ENCODE measurements at places on chromosomes 4 and X.

- DNase-seq = no peak
Measured at GRCh38 chr4:8922481-8922880, 50.8 kb upstream of the HMX1 start.

DNA sequence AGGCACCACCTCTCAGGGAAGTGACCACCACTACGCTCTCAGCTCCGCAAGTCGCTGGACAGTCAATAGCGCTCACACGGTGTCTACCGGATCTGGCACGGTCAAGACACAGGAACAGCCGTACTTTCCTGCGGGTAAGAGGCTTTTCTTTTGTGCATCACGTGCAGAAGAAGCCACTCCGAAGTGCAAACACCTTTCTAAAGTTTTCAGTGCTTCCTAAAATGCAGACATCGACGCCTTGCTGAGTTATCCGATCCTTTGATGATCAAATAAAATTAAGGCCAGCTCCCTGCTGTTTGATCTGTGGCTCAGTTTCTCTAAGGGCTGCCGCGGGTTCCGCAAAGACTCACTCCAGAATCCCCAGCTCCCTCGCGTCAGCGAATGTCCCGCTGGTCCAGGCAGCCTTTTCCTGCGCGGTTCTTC is 71.8 kb downstream of the FBXO8 start:
- no peak for DNase-seq

DNA sequence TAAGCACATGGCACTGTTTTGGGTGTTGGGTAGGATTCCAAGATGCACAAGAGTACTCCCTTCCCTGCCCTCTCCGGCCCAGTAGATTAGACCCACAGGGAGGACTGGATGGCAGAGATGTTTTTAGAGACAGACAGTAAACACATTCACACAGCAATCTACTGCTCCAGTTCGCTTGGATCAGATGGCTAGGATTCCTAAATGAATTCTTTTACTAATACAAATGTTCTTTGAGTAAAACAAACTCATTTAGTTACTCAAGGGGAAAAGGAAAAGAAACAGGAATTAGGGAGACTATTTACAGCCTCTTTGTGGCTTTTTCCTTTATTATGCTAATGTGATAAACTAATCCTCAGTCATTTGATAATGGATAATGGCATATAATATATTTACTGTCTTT is 5.9 kb downstream of the SNX25 start:
- no peak for DNase-seq

DNA sequence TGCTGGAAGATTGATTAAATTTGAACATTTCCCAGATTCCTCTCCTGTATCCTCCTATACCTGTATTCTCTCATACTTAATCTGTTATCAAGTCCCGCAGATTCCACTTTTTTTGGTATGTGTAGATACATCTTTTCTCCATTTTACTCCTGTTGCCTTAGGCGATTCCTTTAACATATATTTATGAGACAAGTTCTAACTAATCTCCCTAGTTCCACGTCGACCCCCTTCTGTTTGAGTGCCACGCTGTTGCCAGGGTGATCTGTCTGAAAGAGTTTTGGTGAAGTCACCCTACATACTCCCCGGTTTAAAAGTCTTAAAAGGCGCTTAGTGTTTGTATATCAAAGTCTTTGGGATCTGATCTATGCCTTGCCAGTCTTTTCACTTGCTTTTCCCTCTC is 2.4 kb downstream of the HNRNPH2 start:
- no peak for DNase-seq

- DNase-seq = no peak
Measured at GRCh38 chrX:97938706-97939105, 1055.0 kb downstream of the RPA4 start.

- DNase-seq = no peak
Measured at GRCh38 chr4:70712150-70712549, 9.6 kb upstream of the RUFY3 start.

DNA sequence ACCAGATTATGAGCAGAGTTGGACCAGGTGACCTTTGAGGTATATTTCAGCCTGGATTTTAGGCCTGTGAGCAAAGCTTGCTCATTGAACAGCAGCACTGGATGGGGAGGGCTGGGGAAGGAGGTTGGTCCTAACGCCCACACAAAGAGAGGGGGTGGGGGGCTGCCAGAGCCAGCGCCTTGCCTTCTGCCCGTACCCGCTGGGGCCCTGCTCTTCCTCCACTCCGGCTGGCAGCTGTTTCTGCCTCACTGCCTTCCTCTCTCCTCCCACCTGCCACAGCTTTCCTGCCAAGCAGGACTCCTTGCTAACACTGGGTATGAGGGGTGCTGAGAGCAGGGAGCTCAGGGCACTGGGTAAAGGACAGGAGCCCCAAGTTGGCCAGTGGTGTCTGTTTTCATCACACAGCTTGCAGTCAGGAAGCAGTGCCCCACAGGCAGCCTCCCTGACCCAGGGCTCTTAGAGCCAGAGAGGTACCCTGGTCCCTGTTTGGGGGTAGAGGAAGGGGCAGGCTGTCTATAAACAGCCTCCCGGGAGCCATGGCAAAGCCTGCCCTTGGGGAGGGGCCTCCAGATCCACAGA is 6.1 kb downstream of the NALF2 start:
- DNase-seq = no peak

GRCh38 chr4:41111791-41112190 is 102.6 kb downstream of the APBB2 start:
- no peak for DNase-seq

DNA sequence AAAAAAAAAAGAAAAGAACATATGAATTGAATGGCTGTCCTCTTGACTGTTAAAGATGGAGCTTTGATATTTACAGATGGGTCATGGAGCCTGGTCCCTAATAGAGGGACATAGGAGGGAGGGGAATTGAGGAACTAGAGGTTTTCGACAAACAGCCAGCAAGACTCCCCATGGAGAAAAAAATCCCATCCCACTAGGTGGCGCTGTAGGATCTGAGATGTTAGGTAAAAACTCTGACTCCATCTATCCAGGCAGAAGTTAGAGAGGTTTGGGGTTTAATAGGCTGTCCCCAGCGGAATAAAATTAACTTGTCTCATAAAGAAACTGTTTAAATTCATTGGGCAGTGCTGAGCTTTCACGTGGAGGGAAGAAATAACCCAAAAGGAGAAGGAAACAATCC is 45.9 kb downstream of the HMGB2 start:
- peak; percentile 20 for DNase-seq

- DNase-seq = no peak
Measured at GRCh38 chrX:53768865-53769264, 82.3 kb upstream of the HUWE1 start.

DNA sequence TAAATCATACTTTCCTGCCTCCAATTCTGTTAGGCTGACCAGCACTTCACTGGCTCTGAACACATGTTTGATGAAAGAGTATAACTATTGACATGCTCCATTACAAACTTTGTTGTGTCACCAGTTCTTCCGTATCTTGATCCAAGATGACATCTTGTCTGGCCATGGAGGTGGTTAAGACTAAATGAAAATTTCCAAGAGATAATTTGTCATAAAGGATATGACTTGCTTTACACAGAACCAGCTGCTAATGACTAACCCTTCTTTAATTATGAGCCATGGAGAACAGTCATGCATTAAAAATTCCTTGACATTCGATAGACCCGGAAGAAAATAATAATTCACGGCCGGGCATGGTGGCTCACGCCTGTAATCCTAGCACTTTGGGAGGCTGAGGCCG is 17.7 kb upstream of the N4BP2 start:
- no peak for DNase-seq

- no peak for DNase-seq
Measured at GRCh38 chr4:87857789-87858188, 25.0 kb downstream of the MEPE start.

DNA sequence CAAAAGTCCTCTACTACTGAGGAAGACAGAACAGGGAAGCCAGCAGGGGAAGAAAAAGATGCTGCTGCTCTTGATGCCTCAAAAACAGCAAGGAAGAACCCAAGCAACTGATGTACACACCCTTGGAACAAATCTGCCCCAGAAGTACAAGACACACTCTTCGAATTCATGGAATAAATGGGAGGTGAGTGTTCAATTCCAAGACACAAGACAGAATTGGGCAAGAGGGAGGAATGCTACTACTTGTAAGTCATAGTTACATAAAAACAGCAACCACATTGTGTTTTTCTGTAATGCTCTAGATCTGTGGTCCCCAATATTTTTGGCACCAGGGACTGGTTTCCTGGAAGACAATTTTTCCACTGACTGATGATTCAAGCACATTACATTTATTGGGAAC is 58.0 kb upstream of the H2AZ1 start:
- no peak for DNase-seq
